Stimulated activated CD4-positive, alpha-beta T cell treated with anti-CD3 and anti-CD28 coated beads, Interleukin-4, amount 100 ng/mL, for 48 hours (primary cell): ENCODE measurements at places on chromosomes 1 and 21.

DNA sequence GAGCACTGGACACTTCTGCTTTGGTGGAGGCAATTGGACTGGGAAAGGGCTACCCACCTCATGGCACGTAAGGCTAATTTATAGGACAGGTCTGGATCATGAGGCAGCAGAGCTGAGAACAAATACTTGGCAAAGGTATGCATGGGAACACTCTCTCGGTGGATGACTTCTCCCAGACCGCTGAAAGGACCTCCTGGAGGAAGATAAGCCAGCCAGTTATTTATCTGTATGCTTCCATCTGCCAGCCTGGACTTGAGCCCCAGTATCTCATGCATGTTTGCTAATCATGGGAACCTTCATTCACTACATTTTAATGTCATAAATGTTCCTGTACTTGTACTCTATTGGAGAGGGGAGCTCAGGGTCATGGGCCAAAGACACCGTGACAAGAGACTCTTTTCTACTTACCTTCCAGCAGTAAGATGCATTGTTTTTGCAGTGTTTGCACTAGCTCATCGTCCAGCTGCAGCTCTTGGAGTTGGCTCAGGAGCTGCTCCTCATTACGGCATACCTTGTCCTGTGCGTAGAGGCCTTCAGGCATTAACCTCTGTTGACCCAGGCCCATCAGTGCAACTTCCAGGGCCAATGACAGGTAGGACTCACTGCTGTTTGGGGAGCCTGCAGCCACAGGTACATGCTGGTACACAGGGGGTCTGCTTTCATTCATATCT, 23.7 kb downstream of the UROD start:
- DNase-seq: no peak

DNA sequence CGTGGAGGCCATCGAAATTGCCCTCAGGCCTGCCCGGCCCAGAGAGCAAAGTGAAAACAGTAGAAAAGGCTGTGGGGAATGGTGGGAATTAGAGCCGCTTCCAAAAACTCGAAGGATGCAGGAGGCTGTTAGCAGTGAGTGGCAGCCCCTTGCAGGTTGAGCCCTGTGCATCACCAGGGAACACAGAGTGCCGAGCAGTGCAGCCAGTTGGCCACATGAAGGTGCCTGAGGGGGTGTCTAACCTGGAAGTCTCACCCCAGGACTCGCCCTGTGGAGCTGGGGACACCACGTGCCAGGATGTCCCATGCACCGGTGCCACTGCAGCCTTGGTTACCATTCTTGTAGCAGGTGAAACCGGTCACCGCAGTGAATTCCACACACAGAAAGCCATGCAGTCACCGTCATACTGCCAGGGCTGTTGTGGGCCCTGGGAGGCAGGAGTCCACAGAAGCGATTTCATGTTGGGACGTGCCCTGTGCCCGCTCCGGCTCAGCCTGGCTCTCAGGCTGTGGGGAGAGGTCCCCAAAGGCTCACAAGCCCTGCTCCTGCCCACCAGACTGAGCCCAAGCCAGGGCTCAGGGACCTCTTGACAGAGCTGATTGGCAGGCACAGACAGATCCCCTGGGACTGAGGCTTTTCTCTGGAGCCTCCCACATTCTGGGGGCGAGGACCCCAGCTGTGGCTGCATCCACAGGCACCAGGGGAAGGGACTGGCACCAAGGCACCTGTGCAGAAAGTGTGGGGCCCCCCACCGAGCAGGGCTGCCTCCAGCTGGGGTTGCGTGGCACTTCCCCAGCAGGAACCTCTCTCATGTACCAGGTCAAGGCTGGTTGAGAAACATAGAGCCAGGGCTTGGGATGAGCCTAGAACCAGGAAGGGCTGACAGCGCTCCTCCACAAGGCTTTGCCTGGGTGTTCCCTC, 16.7 kb upstream of the ACTRT2 start:
- DNase-seq: no peak

DNA sequence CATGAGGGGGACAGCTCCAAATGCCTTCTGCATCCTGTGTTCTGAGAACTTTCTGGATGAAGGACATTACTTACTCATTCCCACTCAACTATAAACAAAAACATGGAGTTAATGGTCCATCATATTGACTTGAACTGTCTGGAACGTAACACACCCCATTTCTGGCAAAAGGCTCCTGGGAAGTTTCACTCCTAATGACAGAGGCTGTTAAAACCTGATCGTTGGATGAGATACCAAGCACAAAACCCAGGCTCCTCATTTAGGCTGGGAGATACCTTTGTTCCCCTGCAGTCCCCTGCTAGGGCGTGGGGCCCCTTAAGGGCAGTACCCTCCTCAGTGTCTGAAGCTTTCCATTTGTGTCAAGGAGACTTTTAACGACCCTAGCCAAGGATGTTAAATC, 78.9 kb downstream of the RHOU start:
- no peak for DNase-seq

GRCh38 chr21:46545911-46546310, 59.0 kb downstream of the S100B start:
- DNase-seq: no peak

- no peak for DNase-seq
Measured at GRCh38 chr21:46065914-46066551, 31.9 kb upstream of the COL6A2 start.

DNA sequence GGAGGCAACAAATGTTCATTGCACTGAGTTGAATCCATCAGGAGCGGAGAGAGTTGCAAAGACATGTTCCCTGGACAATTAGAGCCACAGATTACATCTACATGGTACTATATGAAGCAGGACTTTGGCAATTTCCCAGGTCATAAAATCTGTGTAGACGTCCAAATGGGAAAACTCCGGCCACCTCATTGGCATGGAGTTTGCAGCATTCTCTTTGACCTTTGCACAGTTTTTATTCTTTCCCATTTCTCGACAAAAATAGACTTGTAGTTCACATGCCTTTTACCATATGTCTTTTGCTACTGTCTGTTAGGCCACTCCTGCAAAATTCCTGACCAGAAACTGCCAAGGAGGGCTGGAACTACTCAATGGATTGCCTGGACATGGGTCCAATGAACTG, 48.2 kb downstream of the UBE2T start:
- DNase-seq: no peak
